ENCODE measurements at places on chromosomes 6 and 20.

GRCh38 chr6:90645634-90646033 lies 58.8 kb upstream of the MAP3K7 start:
- no peak for DNase-seq
- H3K27me3 ChIP-seq, result peaks cover 20% of the 10 kb centered on the region
- no peak overlapping the region for H3K27ac ChIP-seq
- H3K4me1 ChIP-seq, result no peaks in the 10 kb centered on the region
- no peak overlapping the region for H3K4me3 ChIP-seq

- H3K36me3 ChIP-seq, result peaks cover 2% of the 10 kb centered on the region
- no peaks in the 10 kb centered on the region for H3K27me3 ChIP-seq
- peaks cover 2% of the 10 kb centered on the region for H3K4me1 ChIP-seq
Measured at GRCh38 chr6:130945401-130945919, 117.6 kb downstream of the EPB41L2 start.

GRCh38 chr6:90689172-90689571 lies 102.3 kb upstream of the MAP3K7 start:
- H3K4me1 ChIP-seq, result no peaks in the 10 kb centered on the region
- no peaks in the 10 kb centered on the region for H3K36me3 ChIP-seq
- H3K4me3 ChIP-seq, result no peak overlapping the region
- no peak overlapping the region for H3K27ac ChIP-seq
- no peak for DNase-seq

DNA sequence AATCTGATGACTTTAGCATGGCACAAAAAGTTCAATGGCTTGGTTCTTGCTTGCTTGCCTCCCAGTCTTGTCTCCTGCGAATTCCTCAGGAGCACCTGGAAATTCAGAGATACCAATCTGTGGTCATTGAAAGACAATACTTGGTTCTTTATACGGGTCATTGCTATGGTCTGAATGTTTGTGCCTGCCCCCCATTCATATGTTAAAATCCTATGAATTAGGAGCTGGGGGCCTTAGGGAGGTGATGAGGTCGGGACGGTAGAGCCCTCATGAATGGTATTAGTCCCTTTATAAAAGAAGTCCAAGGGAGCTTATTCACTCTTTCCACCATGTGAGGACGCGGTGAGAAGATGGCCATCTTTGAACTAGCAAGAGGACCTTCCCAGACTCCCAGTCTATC lies 721.8 kb downstream of the UTRN start:
- no peak overlapping the region for H3K27ac ChIP-seq
- no peak for DNase-seq
- H3K27me3 ChIP-seq, result peaks cover 31% of the 10 kb centered on the region

GRCh38 chr6:72863131-72863530 lies 241.3 kb downstream of the KCNQ5 start:
- H3K4me1 ChIP-seq, result no peaks in the 10 kb centered on the region
- no peak overlapping the region for H3K4me3 ChIP-seq
- H3K27me3 ChIP-seq, result no peaks in the 10 kb centered on the region
- DNase-seq, result no peak
- no peak overlapping the region for H3K27ac ChIP-seq

DNA sequence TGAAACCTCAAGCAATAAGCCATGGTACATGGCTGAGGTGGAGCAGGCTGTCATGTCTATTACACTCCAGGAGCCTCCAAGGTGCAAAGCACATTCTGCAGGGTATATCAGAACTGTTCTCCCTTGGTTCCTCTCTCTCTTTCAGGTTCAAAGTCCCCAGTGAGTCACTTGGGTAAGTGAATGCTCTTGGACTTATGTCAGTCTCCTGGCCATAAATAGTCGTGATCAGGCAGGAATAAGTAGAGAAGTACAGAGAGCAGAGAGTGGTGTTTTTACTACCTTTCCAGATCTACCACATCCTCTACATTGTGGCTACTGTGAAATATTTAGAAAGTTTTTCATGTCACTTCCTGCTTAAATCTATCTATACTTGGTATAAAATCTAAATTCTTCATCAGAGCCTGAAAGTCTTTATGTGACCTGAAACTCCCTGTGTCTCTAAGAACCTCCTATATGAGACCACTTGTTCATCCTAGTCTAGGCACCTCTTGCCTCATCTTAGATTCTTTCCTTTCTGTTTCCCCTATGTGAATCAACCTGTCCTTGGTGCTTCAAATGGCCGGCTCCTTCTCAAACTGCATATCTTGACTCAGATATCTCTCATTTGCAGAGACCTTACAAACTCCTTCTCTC lies 1077.6 kb upstream of the MAP3K7 start:
- no peak for DNase-seq
- no peak overlapping the region for H3K4me3 ChIP-seq
- no peaks in the 10 kb centered on the region for H3K27me3 ChIP-seq
- no peaks in the 10 kb centered on the region for H3K36me3 ChIP-seq
- H3K27ac ChIP-seq, result no peak overlapping the region
